Posterior cingulate gyrus (tissue), 11 donors: ENCODE measurements at places on chromosomes 16 and 17.

- DNase-seq: no peak
Measured at GRCh38 chr17:851924-852323, 69.8 kb downstream of the MRM3 start.

GRCh38 chr16:24635900-24636610 lies 93.4 kb upstream of the TNRC6A start:
- peak; percentile 88 for DNase-seq

- DNase-seq: peak; percentile 37
Measured at GRCh38 chr17:29603109-29603674, 10.3 kb downstream of the ANKRD13B start.

GRCh38 chr16:87305505-87306391 lies 11.4 kb downstream of the C16orf95 start:
- no peak for DNase-seq

DNA sequence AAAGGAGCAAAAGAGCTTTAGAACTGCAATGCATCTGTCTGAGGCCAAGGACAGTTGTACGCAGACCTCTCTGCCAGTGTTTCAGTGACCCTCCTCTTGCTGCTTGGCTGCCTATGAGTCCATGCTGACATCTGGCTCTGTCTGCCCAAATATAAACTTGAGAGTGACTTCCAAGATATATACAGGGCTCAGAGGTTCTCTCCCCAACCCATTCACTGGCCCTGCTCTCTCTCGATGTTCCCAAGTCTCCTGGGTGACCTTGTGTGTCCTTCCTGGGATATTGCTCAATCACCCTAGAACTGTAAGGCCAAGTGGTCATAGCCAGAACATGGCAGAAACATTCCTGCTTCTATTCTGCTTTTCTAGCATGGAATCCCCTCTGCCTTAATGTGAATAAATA lies 716.3 kb downstream of the WWOX start:
- DNase-seq: no peak

- no peak for DNase-seq
Measured at GRCh38 chr16:1149101-1149636, 3.7 kb upstream of the CACNA1H start.

DNA sequence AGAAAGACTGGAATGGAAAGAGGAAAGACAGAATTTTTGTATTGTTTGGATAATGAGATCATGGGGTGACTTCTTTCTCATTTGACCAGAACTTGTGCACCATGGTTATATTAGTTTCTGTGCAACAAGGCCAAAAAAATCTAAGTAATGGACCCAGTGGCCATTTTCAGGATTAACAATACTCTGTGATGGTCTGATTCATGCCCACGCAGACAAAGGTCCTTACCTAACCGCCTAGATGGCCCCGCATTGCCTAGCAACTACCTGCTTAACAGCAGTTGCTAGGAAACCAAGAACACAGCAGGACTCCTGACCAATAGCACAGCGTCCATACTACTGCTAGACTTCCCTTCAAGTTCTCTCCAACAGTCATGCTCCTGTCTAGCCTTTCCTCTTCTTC lies 22.4 kb downstream of the MIS12 start:
- no peak for DNase-seq

DNA sequence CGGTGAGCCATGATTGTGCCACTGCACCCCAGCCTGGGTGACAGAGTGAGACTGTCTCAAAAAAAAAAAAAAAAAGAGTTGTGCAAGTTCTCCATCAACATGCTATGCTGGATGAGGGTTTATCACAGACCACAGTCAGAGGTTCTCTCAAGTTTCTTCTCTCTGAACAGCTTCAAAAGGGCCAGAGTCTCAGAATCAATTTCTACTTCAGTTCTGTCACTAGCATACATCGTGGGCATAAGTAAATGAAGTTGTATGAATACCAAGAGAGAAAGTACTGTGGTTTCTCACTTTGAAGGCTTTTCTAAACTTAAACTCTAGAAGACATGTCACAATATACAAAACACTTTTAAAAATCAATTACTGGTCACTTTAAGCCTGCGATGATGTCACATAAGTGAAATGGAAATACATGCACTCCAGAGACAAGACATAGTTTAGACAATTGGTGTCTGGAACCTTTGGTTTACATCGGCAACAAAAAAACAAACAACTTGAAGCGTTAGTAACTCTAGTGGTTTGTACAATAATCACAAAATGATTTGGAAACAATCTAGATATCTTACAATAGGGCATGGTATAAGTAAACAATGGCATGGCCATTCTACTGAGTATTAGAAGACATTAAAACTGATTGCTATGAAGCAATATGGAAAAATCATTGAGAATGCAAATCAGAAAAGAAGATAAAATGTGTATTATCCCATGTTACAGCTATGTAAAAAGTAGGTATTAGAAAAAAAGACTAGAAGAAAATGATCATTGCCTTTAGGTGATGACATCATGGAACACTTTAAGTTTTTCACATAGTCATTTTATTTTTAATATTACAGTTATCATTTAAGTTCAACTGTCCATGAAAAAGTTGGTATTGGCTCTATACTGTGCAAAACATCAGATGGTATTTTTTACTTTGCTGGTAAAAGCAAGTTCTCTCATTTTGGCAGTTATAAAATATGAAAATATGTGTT lies 232.3 kb downstream of the ZFHX3 start:
- no peak for DNase-seq

- DNase-seq: no peak
Measured at GRCh38 chr17:80316431-80316830, 55.8 kb downstream of the RNF213 start.

DNA sequence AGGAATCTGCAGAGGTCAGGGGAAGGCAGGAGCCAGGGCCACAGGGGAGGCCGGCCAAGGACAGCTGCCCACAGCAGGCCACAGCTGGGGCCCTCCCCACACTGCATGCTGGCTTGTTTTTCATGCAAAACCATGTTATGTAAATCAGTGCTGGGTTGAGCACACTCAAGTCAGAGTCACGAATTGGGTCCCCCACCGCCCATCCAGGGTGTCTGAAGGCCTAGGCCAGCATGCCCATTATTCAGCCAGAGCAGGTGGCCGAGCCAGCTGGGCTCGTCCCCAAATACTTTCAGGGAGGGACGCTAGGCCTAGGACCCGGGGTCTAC lies 51.2 kb upstream of the TOB1 start:
- peak; percentile 79 for DNase-seq

DNA sequence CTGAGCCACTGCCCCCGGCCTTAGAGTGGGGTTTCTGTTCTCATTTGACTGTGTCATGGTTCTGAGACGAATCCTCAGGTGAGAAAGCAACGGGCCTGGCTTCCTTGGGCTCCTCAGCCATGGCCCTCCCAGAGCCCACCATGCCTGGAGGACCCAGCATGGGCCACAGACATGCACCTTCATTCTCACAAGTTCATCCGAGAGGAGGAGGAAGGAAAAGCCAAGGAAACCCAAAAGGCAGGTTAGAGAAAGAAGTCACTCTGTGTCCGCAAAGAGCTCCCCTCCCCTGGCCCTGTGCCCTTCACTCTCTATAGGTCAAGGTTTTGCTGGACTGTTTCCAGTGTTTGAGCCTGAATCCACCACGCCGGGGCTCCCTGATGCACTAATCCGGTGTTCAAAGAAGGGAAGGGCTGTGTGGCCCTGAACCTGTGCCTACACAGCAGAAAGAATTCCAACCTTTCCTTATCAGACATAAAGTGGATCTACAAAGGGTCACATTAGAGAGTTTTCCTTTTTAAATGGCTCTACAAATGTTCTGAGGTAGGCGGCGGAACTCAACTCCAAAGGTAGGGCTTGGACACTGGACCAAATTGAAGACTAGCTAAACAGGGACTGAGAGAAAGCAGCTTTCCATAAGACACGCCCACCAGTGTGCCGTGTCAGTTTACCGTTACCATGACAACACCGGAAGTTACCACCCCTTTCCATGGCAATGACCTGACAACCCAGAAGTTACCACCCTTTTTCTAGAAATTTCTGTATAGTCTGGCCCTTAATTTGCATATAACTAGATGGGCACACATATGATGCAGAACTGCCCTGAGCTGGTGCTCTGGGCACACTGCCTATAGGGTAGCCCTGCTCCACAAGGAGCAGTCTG lies 15.9 kb upstream of the PECAM1 start:
- no peak for DNase-seq

DNA sequence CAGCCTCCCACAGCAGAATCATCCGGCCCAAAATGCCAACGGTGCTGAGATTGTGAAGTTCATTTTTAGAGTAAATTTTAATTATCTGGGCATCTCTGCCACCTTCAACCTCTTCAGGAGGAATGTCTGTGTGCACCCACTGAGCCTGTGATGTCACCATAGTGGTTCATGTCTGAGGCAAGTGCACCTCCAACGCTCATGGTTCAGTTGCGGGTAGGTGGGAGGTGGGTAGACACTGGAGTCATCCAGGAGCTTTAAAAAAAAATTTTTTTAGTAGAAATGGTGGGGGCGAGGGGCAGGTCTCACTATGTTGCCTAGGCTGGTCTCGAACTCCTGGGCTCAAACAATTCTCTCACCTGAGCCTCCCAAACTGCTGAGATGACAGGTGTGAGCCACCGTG lies 1.9 kb downstream of the FLYWCH1 start:
- DNase-seq: no peak

GRCh38 chr17:4559966-4560365 lies 411 bp downstream of the GGT6 start:
- DNase-seq: no peak

GRCh38 chr17:68013385-68013784 lies 17.1 kb upstream of the C17orf58 start:
- no peak for DNase-seq

DNA sequence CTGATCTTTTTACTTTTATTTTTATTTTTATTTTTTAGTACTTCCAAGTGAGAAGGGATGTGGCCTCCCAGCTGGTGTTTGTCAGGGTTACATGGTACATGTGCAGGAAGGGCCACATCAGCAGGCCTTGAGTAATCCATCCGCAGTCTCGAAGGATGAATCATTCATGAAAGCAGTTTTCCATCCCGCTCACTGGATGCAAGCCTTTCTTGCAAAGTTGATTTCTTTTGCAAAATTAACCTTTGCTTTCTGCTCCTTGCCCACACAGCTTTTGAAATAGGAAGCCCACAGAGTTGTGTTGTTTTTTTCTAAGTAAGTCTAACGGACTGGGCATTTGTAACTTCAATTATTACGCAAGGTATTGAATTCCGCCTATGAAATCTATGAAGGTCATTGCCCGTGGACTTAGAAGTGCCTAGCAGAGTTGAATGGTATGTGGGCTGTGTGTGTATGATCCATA lies 157.4 kb downstream of the PRKCA start:
- no peak for DNase-seq

GRCh38 chr17:4490109-4490591 lies 8.5 kb upstream of the SPNS2 start:
- DNase-seq: no peak

- no peak for DNase-seq
Measured at GRCh38 chr16:75864243-75864642, 138.0 kb upstream of the CPHXL start.

GRCh38 chr16:57266531-57267260 lies 17.8 kb downstream of the PLLP start:
- DNase-seq: no peak

GRCh38 chr17:77325577-77326075 lies 184.9 kb downstream of the SEC14L1 start:
- no peak for DNase-seq

- no peak for DNase-seq
Measured at GRCh38 chr16:80993307-80993706, 13.4 kb downstream of the CMC2 start.

- no peak for DNase-seq
Measured at GRCh38 chr16:88772871-88773811, 11.9 kb downstream of the PIEZO1 start.

- DNase-seq: no peak
Measured at GRCh38 chr16:60110531-60110930, 1376.4 kb upstream of the GOT2 start.

GRCh38 chr17:3557768-3558583 lies at the start of gene TRPV3:
TRPV3 (minus strand) TSS chr17:3557812; CDS start chr17:3554850, 2,962 bp downstream.
- peak; percentile 84 for DNase-seq

DNA sequence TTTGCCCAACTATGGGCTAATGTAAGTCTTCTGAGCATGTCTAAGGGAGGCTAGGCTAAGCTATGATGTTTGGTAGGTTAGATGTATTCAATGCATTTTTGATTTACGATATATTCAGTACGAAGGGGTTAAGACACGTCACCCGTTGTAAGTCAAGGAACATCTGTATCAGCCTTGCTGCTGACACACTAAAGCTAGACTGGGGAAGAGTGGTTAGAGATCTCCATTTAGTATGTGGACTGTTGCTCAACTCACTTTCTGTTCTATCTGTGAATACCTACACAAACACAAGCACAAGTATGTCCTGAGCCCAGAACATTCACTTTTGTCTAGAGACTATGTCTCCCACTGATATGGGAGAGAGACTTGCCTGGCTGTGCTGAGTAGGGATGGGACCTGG lies 71.5 kb downstream of the VMP1 start:
- no peak for DNase-seq

DNA sequence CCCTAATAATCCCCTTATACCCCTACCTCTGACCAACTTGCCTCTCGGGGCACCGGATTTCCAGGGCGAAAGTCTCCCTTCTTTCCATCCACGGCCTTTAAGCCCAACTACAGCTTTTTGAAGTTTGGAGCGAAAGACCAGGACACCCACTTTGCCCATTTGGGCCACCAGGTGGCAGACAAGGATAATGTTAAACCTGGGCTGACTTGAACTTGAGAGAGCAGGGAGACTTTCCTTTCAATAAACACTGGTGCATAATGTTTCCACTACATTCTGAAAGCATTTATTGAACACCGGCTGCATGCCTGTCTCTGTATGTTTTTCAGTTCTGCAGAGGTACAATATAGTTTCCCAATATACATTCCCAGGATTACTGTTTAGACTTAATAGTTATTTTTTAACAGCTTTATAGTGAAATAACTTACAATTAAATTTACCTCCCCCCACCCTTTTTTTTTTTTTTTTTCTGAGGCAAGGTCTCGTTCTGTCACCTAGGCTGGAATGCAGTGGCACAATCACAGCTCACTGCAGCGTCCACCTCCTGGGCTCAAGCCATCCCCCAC lies 6.9 kb upstream of the CES3 start:
- DNase-seq: peak; percentile 96
